NCI-H345 (cell line): ENCODE measurements at places on chromosomes 3 and 15.

GRCh38 chr3:177935047-177935446, 601.2 kb upstream of the KCNMB2 start:
- no peak for DNase-seq

DNA sequence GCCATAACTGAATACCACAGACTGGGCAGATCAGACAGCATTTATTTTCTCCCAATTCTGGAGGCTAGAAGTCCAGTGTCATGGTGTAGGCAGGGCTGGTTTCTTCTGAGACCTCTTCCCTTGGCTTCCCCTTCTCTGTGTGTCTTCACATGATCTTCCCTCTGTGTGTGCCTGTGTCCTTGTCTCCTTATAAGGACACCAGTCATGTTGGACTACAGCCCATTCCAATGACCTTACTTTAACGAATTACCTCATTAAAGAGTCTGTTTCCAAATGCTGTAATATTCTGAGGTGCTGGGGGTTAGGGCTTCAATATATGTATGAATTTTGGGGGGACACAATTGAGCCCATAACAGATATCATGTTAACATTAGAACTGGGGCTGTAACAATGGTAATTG, 13.3 kb upstream of the RARRES1 start:
- DNase-seq: no peak

DNA sequence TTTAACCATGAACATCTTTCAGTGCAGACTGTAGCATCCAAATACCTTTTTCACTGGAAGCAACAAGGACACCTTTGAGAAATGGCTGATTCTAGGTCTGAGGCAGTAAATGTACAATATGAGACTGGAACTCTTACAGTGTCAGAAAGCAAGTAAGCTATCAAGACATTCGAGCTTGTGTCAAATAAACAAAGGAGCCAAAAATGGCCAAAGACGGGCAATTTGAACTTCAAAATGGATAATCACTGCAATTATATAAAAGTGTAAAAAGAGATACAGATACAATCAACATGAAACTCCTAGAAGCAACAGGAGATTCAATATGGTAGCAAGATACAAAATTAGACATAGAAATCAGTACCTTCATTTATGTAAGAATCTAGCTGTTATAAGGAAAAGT, 138.5 kb upstream of the CCDC54 start:
- no peak for DNase-seq

- DNase-seq: no peak
Measured at GRCh38 chr3:12235691-12236090, 53.2 kb upstream of the PPARG start.

- DNase-seq: no peak
Measured at GRCh38 chr3:30400926-30401325, 205.5 kb upstream of the TGFBR2 start.

GRCh38 chr3:184785890-184786279, 26.1 kb upstream of the VPS8 start:
- DNase-seq: no peak

GRCh38 chr15:45804028-45804427, 169.2 kb downstream of the SQOR start:
- DNase-seq: no peak

DNA sequence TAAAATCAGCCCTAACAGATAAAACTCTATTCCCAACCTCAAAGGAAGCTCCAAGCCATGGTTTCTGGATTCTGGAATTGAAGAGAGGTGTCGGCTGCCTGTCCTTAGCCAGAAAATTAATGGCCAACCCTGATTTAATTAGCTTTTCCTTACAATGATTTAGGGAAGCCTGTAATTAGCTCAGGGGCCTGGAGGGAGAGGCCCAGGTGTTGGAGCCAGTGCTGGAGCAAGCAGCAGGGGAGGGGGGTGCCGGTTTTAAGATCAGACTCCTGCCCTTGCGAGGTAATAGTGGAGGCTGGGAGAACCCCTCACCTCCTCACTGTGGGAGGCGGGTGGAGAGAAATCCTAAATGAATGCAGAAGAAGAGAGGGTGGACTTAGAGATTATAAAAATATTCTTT, 14.7 kb upstream of the ATP2B2 start:
- DNase-seq: no peak

DNA sequence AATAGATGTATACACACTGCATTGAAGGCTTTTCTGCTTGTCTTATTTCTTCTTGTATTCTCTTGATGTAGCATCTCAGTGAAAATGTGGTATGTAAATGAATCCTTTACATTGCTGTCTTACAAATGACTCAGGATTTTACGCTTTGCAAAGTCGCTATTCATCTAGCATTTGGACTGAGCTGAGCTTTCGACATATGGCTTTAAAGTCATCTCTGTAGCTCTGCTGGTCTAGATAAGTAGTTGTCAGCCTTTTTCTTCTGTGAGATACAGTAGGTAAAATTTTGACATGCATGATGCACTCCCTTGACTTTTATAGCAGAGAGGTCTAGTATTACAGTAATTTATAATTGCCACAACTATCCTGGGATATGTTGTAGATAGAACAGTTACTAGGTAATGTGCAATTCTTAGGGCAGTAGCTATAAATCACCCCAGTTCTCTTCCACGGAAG, 16.8 kb downstream of the MEF2A start:
- DNase-seq: no peak

DNA sequence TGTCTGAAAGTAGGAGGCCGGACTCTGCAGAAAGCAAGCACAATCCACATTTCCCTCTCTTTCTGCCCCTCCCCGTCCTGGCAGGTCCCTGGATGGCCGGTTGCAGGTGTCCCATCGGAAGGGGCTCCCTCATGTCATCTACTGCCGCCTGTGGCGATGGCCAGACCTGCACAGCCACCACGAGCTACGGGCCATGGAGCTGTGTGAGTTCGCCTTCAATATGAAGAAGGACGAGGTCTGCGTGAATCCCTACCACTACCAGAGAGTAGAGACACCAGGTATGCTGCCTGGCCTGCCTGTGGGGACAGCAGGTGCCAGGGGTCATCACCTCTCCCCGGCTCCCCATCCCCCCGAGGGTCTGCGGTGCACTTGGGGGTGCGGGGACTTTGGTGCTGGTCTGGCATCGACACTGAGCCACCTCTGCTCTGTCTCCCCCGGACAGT, 89.6 kb downstream of the AAGAB start:
- DNase-seq: no peak

GRCh38 chr3:1439395-1439794, 346.6 kb downstream of the CNTN6 start:
- no peak for DNase-seq

DNA sequence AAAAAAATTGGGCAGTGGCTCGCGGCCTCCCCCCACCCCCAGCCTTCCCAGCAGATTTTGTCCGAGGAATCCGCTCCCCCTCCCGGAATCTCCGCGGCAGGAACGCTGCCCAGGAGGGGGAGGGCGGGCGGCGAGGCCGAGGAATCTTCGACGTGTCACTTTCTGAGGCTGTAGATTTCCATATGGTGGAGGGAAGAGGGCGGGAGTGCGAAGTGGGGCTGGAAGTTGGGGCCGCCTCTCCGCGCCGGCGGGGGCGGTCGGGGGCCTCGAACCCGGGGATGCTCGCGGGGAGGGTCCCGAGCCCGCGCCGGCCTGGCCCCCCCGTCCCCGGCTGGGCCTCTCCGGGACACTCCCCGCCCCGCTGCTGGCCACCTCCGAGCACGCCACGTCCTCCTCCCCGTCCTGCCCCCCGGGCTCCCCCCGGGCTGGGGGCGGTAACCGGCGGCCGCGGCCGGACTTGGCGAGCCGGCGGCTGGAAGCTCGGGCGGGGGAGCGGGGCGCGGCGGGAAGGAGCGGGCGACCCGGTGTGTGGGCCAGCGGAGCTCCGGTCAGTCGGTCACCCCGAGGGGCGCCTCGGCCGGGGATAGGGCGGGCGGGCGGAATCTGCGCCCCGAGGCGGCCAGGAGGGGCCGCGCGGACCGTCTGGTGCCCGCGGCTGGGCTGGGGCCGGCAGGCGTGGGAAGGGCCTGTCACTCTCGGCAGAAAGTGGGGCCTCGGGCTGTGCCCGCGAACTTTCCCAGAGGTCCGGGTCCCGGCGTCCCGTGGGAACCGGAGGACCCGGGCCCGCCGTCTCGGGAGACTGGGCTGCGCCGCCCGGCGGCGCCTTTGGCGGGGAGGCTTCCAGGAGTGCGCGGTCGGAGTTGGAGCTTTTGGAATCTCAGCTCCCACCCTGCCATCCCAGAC, 951 bp downstream of the FNDC3B start:
- DNase-seq: no peak

DNA sequence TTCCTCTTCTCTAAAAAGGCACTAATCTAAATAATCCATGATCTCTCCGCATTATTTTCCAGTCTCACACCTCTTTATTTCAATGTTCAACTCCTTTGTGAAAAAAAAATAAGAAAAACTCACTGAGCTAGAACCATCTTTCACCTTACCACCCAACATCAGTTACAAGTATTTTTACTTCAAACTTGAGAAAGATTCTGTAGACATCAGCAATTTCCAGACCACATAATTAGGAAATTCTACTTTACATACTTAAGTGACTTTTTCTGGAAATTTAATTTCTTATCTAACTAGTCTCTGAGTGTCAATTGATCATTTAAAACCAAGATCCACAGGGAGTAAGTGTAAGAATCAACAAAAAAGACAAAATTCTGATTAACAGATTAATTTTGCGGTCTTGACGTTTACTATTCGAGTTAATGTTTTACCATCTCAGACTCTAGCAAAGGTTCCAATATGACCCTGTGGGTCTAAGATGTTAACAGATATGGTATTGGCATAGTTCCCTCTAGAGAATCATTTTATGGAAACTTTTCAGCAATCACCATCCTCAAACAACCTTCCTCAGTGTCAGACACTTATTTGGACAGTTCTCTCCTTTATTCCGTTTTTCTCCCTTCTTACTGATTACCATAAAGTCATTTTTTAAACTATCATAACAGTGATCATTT, 5.1 kb downstream of the ATP13A3 start:
- no peak for DNase-seq

DNA sequence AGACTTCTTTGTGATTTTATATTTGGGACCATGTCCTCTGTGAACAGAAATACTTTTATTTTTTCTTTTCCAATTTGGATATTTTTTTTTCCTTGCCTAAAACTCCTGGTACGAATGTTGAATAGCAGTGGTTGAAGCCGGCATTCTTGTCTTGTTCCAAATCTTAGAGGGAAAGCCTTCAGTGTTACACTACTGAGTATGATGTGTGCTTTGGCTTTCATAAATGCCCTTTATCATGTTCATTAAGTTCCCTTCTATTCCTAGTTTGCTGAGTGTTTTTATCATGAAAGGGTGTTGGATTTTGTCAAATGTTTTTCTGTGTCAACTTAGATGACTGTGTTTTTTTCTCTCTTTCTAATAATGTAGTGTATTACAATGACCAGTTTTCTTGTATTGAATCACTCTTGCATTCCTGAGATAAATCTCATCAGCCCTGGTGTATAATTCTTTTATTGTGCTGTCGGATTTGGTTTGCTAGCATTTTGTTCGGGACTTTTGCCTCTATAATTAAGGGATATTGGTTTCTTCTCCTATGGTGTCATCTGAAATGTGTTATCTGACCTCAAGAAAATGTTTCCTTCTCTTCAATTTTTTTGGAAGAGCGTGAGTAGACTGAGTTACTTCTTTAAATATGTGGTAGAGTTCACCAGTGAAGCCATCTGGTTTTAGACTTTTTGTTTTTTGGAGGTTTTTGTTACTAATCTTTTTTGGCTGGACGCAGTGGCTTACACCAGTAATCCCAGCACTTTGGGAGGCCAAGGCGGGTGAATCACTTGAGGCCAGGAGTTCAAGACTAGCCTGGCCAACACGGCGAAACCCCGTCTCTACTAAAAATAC, 33.3 kb downstream of the MAP1A start:
- no peak for DNase-seq

DNA sequence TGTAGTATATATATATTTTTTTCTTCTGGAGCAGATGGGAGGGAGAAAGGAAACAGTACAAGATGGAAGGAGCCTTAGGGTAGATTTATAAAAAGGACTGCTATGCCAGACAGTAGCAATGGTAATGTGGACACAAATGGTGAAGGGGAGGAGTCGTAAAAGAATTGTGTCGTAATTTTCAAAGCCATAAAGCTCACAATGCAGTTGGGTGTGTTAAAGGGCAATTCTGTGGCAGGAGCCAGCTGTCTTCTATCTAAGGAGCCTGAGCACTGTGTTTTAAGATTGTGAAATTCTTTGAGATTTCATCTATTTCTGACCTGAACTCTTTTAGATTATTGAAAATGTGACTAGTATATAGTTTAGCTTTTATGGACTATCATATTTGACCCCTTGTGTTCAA, 58.9 kb downstream of the CNOT10 start:
- DNase-seq: no peak
